ENCODE measurements at places on chromosomes 16 and 17.

GRCh38 chr16:49455991-49456745 is 82.6 kb downstream of the C16orf78 start:
- DNase-seq, result no peak

DNA sequence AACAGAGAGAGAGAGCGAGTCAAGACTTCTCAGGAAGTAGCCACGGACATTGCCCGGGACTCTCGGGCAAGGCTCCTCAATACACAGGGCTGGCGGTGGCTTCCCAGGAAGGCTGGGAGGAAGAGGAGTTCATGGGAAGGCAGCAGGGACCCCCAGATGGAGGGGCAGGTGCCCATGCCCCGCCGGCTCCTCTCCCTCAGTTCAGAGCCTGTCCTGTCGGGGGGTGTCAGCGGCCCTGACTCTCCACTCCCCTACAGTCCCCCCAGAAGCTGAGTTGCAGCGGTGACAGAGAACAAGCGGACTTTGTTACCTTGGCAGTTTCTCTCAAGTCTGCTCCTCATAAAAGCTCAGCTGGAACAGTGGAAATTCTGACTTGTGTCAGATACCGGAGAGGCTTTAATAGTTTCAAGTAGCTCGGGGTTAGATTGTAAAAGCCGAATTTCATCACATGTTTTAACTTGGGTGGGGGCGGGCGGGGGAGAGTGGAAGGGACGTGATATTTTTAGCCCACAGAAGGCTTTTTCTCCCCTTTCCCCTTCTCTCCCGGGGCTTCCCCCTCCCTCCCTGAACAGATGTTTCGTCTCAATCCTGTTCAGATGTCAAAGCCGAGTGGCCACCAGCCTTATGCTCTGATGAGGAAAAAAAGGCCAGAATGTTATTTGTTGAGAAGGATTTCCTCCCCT is 65.2 kb downstream of the NKD1 start:
- DNase-seq, result peak; percentile 16

- DNase-seq, result peak; percentile 90
Measured at GRCh38 chr17:68054296-68054900, 18.9 kb downstream of the KPNA2 start.

DNA sequence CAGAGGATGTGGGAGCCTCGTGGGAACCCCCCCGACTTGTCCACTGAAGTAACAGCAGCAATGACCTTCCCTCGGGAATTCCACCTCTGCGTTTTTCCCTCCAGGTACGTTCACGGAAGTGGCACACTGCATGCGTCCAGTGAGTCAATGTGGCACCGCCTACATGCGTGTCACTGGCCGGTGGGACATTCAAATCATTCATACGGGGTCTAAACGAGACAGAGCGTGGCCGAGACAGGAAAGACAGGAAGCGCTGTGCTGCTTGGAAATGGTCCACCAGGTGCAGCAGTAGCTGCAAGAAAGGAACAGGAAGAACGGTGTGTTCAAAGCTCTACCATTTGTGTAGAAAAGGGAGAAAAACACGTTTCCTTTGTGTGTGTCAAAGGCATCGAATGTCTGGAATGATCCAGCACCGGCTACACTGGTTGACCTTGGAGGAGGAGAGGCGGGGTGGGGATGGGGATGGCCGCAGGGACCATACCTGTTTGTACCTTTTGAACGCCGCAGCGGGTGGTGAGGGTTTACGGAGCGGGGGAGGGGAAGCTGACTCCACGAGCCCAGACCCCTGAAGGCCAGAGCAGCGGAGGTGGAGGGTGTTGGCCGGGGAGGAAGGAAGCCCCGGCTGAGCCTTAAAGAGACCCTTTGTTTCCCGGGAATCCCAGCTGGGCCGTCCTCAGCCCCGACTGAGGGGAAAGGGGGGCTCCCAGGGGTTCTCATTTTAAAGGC is 1.7 kb upstream of the PGAP6 start:
- DNase-seq, result peak; percentile 32

GRCh38 chr17:6749519-6749918 is 6.3 kb upstream of the XAF1 start:
- DNase-seq, result peak; percentile 31

GRCh38 chr17:8029121-8029520 is 9.7 kb upstream of the ALOX15B start:
- no peak for DNase-seq

GRCh38 chr16:11047057-11047456 is 102.7 kb downstream of the CLEC16A start:
- no peak for DNase-seq

- no peak for DNase-seq
Measured at GRCh38 chr16:69404275-69404805, 18.5 kb upstream of the TERF2 start.

GRCh38 chr17:1648173-1648962 is 1.3 kb downstream of the RILP start:
- DNase-seq, result peak; percentile 40

DNA sequence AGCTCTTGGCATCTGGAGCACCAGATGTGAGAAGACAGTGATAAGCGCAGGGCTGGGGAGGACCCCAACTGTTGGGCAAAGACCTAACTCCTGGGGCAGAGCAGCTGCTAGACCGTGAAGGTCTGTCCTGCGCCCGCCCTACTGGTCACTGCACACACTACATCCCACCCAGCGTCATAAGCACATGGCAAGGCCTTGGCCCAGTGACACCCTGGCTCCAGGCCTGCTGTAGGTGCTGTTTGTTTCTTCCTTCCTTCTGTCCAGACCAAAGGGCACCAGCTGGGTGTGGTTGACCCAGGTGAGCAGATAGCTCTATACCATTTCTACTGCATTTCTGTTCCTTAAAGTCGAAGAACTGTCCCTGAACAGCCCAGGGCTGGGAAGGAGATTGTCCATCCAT is 6.4 kb downstream of the TRPV3 start:
- DNase-seq, result no peak

DNA sequence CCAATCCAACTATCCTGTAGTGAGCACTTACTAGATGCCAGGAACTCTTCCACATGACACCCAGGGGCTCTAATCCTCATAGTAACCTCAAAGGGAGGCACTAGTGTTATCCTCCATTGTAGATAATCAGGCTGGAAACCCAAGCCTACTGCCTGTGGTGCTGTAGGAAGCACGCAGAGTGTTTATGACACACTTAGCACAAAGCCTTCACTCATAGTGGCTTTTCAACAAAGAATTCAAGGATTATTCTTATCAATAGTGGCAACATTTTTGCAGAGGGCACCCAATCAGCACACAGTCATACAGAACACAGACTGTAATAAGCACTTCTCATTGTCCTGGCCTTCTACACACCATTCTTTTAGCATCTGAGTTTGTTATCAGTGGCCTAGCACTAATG is 18.5 kb upstream of the SOX9 start:
- no peak for DNase-seq

Data from suppressor macrophage treated with lipopolysaccharide for 4 hours (primary cell).